ENCODE measurements at places on chromosomes 1 and 21. TPM values are rescaled to one million over a fixed set of nuclear protein-coding genes. Genes with fewer than 3 reads are reported as not detected.

DNA sequence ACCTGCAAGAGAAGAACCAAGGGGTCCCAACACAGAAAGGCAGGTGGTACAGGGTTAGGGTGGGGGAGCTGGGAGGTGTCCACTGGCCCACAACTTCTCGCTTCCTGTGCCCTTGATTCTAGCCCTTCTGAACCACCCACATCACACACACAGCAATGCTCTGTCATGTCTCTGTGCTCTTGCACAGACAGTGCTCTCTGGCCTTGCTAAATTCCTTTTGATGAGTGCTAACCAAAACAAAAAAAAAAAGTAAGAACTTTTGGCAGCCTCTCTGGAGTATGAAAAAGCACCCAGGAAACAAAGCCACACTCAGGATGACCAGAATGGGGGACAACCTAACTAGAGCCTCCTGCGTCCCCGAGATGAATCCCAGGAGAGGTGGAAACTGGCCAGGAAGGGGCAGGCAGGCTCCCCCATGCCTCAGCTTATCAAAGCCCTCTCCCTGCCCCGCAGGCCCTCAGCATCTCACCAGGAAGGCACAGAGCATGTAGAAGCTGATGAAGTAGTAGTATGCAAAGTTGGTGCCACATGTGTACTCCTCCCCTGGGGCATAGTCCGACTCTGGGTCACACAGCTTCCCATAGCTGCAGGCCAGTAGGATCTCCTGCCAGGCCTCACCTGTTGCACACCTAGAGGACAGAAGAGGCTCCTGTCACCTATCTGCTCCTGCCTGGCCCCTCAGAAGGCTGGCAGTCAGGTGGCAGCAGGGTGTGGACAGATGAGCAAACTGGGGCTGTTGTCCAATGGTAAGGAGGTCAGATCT, 27.2 kb upstream of the KIF21B start:
- no peak overlapping the region for H3K4me3 ChIP-seq
- H3K4me1 ChIP-seq = no peaks in the 10 kb centered on the region
- no peaks in the 10 kb centered on the region for H3K27me3 ChIP-seq
- no peak for DNase-seq
- H3K27ac ChIP-seq = no peak overlapping the region

DNA sequence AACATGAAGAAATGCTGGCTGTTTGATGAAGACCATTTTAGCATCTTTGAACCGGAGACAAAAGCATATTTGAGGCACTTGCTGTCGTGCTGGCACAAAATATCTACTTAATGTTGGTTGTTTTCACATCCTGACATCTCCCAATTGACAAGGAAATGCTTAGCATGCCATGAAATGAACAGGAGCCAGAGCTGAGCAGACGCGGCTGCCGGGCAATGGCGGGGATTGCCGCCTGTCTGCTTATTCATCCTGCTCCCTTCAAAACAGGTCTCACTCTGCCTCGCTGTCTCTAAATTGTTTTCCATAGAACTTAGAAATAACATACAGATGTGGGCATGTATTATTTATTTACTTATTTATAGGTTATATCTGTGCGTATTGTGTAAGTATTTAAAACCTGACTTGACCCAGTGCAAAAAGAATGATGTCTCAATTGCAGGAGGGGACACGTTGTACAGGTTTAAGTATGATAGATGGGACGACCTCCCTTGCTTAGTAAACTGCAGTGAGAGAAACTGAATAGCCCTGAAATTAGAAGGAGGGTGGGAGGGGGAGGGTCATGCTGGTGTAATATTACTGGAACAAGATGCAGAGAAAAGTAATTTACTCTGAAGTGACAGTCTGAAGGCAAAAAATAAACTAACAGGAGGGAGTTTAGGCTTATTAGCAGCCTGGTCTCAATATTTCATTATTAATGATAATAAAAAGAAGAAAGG, 590.4 kb upstream of the PLXNA2 start:
- DNase-seq = no peak
- no peak overlapping the region for H3K4me3 ChIP-seq
- no peaks in the 10 kb centered on the region for H3K27me3 ChIP-seq

GRCh38 chr1:27026621-27027574, 14.2 kb upstream of the TENT5B start:
- H3K27ac ChIP-seq = peak overlapping the region; percentile 18
- H3K4me3 ChIP-seq = 0 out of 2 replicates have a peak overlapping the region, but pooled peaks have one; percentile 10
- no peaks in the 10 kb centered on the region for H3K27me3 ChIP-seq
- peak; percentile 48 for DNase-seq

Gene KCNE2
- not detected for total RNA-seq

GRCh38 chr1:202165267-202165941, 5.0 kb upstream of the PTPN7 start:
- no peak for DNase-seq
- peaks cover 5% of the 10 kb centered on the region for H3K4me1 ChIP-seq
- H3K27me3 ChIP-seq = no peaks in the 10 kb centered on the region
- no peak overlapping the region for H3K4me3 ChIP-seq
- no peak overlapping the region for H3K27ac ChIP-seq
- H3K36me3 ChIP-seq = no peaks in the 10 kb centered on the region

- no peak overlapping the region for H3K27ac ChIP-seq
- H3K27me3 ChIP-seq = peaks cover 42% of the 10 kb centered on the region
- no peak overlapping the region for H3K4me3 ChIP-seq
- H3K36me3 ChIP-seq = no peaks in the 10 kb centered on the region
- peaks cover under 1% of the 10 kb centered on the region for H3K4me1 ChIP-seq
Observed at GRCh38 chr1:37400466-37401225, 73.7 kb upstream of the ZC3H12A start.

Gene E2F2
- total RNA-seq = 16.3 TPM

GRCh38 chr1:199954699-199955098, 72.8 kb upstream of the NR5A2 start:
- no peak overlapping the region for H3K27ac ChIP-seq
- no peaks in the 10 kb centered on the region for H3K36me3 ChIP-seq
- DNase-seq = no peak
- H3K27me3 ChIP-seq = no peaks in the 10 kb centered on the region
- H3K4me3 ChIP-seq = no peak overlapping the region

GRCh38 chr1:119935373-119935772, 39.1 kb upstream of the ADAM30 start:
- no peak overlapping the region for H3K4me3 ChIP-seq
- no peaks in the 10 kb centered on the region for H3K27me3 ChIP-seq

DNA sequence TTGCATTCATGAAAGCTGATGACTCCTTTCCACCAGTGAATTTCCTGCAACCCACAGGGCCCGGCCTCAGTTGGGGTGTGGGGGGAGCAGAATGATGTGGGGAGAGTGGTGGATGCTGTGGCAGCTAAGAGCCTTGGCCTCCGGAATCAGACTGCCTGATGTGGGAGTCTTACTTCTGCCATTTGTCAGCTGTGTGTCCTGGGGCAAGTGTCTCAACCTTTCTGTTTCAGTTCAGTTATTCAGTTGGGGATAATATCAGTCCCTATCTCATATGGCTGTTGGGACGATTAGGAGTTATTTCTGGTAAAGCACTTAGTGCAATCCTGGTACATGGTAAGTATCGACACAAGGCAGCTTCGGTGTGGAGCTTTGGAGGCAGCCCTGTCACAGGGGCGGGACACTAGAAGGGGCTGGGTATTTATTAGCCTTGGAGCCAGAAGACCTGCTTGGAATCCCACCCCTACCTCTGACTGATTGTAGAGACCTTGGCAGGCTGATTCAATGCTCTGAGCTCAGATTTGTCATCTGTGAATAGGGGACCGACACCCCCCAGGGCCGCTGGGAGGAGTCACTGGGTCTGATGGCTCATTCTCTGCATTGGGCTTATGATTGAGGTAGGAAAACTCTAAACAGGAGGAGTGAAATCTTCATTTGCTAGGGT, 19.6 kb downstream of the ARHGEF10L start:
- H3K27me3 ChIP-seq = no peaks in the 10 kb centered on the region
- peaks cover 58% of the 10 kb centered on the region for H3K4me1 ChIP-seq
- H3K36me3 ChIP-seq = no peaks in the 10 kb centered on the region

- H3K27ac ChIP-seq = peak overlapping the region; percentile 96
- H3K4me1 ChIP-seq = peaks cover 100% of the 10 kb centered on the region
- 0 out of 2 replicates have a peak, but pooled peaks cover 4% of the 10 kb centered on the region for H3K36me3 ChIP-seq
- no peaks in the 10 kb centered on the region for H3K27me3 ChIP-seq
- peak overlapping the region; percentile 4 for H3K4me3 ChIP-seq
Observed at GRCh38 chr1:66349242-66349641, 184.7 kb upstream of the SGIP1 start.

Data from HCT116 (cell line).